ENCODE measurements at places on chromosomes 6 and 20.

- no peak for DNase-seq
Measured at GRCh38 chr6:35626401-35626800, 62.3 kb downstream of the FKBP5 start.

DNA sequence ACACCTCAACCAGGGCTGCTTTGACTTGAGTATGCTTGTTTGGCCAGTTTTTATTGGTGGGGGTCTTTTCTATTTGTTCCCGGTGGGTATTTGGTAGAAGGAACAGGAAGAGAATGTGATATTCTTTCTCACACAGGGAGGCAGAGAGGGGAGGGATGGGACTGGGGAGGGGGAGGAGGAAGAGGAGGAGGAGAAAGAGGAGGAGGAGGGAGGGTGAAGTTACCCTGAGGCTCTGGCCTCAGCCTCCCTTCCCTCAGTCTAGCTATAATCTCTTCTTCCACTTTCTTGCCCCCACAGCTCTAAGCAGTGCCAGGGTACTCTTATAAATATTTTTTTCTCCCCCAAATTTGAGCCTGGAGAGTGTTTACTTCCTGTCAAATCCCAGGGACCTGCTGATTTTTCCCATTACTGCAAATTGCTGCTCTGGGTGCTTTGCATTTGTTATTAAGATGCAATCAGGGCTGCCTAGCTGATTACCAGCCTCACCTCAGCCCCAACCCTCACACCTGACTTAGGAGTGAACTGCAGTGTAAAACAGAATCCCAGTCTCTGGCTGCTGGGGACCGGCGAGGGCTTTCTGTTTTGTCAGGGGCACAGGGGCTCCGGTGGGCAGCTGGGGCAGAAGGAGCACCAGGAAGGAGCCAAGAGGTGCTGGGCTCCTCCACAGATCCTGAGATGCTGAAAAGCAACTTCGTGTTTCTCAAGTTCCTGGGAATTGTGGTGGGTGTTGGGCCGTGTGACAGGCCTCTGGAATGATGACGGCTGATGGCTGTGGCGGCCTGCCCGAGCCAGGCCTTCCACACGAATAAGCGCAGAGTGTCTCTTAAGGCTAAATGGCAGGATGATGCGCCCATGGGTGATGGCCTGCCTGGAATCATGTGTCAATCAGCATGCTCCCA is 141.4 kb downstream of the CD83 start:
- no peak for DNase-seq

GRCh38 chr6:52985228-52985627 is 9.9 kb downstream of the GSTA4 start:
- DNase-seq, result no peak

DNA sequence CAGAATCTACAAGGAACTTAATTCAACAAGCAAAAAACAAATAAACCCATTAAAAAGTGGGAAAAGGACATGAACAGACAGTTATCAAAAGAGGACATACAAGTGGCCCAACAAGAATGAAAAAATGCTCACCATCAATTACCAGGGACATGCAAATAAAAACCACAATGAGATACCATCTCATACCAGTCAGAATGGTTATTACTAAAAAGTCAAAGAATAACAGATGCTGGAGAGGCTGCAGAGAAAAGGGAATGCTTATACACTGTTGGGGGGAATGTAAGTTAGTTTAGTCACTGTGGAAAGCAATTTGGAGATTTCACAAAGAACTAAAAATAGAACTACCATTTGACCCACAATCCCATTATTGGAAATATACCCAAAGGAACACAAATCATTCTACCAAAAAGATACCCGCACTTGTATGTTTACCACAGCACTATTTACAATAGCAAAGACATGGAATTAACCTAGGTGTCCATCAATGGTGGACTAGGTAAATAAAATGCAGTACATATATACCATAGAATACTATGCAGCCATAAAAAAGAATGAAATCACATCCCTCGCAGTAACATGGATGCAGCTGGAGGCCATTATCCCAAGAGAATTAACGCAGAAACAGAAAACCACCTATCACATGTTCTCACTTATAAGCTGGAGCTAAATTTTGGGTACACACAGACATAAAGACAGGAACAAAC is 48.4 kb downstream of the RNGTT start:
- no peak for DNase-seq

DNA sequence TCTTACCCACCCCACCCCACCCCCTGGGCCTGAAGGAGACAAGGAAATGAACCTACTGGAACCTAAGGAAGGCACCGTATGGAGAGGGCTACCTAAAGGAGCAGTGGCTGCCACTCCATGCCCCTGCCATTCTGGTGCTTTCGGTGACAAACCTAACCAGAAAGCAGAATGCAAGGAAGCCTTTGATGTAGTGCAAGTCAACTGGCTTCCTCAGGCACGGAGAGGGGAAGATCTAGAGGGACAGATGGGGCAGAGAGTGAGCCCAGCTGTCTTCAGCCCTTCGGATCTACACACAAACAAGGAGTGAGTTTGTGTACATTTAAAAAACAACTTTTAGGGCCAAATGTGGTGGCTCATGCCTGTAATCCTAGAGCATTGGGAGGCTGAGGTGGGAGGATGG is 39.5 kb downstream of the PPP1R16B start:
- DNase-seq, result no peak

DNA sequence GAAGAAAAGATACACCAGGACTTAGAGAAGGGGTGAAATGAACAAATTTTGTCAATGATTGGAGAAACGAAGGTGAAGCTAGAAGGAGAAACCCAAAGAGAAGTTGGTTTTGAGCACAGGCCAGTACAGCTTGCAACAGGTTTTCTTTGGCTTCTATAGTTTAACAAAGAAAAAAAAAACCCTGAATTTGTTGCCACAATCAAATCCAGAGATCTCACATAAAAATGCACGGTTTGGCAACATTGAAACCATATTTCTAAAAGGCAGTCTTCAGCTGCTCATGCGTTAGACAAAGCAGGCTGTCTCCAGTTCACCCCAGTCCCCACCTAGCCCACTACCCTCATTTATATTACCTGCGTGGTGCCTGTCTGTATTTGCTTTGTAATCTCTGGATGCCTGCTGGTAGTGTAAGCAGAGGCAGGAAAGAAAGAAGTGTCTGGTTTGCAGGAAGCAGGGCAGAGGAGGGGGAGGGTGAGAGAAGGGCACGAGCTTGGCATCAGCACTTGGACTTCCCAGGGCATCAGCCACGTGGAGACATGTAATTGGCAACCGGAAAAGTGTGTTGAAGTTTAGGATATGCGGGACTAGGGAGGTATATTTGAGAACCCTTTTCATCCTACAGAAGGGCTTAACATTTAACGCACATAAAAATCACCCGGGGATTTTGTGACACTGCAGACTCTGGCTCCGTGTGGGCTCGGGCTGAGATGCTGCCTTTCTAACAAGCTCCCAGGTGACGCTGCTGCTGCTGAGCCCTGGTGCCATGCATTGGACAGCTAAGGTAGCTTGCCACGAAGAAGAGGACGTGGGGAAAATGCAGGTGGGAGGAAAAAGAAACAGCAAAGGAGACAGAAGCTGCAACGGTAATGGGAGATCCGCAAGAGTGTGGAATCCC is 14.4 kb downstream of the PFDN4 start:
- DNase-seq, result no peak

- no peak for DNase-seq
Measured at GRCh38 chr6:18121580-18122127, 823 bp downstream of the NHLRC1 start.

- DNase-seq, result no peak
Measured at GRCh38 chr6:38116248-38116647, 296.7 kb downstream of the ZFAND3 start.
